ENCODE measurements at places on chromosomes 1 and 21.

DNA sequence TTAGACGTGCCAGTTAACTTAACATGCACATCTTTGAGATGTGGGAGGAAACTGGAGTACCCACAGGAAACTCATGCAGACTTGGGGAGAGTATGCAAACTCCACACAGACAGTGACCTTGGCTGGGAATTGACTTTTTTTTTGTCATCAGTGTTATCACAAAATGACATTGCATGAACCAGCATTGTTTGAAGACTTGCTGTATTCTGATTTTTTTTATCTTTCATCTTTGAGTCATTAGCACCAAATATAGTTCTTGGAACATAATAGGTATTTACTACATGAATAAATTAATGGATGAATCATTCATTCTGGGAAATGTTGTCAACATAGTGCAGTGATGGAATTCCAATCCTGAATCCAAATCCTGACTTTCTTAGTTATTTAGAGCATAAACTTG, 77.0 kb downstream of the ATF6 start:
- DNase-seq, result no peak

- no peak for DNase-seq
Observed at GRCh38 chr1:54559771-54560231, 11.8 kb downstream of the ACOT11 start.

DNA sequence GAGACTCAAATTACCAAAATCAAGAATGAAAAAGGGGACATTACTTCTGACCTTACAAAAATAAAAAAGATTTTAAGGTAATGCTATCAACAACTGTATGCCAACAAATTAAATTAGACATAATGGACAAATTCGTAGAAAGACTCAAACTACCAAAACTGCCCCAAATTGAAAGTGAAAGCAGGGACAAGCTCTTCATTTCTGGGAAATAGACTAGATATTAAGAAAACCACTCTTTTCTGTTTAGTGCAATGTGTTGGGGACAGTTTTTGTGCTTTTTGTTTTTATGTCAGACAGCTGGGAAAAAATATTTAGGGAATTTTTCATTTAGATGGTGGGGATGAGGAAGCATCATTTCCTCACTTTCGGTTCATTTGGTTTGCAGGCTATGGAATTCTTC, 4.9 kb upstream of the GBP1 start:
- no peak for DNase-seq

- DNase-seq, result no peak
Observed at GRCh38 chr1:30782361-30783255, 25.0 kb upstream of the LAPTM5 start.

DNA sequence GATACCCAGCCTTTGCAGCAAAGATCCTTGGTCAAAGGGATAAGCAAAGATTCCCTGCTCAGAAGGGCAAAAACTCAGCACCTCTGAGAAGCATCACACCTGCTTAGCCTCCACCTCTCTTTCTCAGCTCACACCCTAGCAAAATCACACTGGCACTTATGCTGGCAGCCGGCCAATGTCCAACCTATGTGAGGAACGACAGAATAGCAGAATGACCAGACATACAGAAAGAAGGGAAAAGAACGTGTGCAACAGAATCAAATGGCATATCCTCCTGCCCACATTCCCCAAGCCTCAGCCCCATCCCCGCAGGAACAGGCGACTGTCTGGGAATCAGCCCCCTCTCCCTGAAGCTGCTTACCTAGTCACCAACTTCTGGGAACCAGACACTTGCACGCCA, 664 bp upstream of the ADORA3 start:
- no peak for DNase-seq

GRCh38 chr1:27597516-27598294, 6.2 kb downstream of the AHDC1 start:
- DNase-seq, result no peak

DNA sequence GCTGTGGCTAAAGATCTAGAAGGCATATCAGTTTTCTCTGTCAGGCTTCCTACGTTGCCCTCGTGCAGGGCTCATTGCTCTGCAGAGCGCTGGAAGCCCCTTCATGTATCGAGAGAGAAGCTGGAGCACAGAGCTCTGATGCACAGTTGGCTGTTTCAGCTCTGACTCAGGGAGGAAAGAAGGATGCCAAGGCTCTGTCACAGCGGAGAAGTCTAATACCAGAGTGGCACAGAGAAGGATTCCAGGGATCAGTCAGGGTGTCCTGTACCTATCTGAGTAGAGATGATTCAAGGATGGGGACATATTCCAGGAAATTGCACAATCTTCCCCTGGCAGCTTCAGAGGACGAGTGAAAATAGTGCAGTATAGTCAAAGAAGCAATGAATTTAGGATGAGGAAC, 179.2 kb upstream of the FMN2 start:
- DNase-seq, result no peak

- no peak for DNase-seq
Observed at GRCh38 chr1:156198831-156199349, 5.0 kb downstream of the SLC25A44 start.

DNA sequence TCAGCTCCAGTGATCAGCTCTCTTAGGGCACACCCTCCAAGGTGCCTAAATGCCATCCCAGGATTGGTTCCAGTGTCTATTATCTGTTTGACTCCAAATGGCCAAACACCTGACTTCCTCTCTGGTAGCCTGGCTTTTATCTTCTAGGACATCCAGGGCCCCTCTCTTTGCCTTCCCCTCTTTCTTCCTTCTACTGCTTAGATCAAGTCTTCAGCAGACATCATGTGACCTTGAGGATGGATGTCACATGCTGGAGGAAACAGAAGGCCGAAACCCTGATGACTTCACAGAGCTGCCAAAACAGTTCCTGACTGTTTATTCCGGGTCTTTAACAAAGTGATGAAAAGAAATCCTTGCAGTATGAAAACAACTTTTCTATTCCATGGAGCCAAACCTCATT, 24.4 kb upstream of the WDR26 start:
- DNase-seq, result no peak

DNA sequence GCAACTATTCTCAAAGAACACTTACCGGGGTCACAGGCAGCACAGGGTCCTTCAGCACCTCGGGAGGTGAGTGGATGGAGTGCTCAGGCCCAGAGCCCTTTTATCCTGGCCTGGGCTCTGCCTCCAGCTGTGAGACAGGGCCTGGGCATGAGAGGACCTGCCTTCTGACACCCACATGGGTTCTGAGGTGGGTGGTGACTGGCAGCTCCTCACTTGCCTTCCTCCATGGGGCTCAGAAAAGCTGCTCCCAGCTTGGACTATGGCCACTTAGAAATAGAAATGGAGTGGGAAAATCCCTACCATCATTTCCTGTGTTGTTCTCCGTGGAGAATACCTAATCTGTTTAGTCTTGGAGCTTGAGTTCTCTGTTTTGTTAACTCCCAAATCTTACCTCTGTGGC, at the start of gene LCE1C:
TSS of gene LCE1C (minus strand) at position 76 of the 400 bp plus-strand sequence. CDS start 1,173 bp downstream, outside the sequence.
- no peak for DNase-seq

GRCh38 chr1:242745079-242745478, 220.6 kb upstream of the PLD5 start:
- DNase-seq, result no peak

- DNase-seq, result no peak
Observed at GRCh38 chr1:75312620-75313019, 178.4 kb downstream of the LHX8 start.

DNA sequence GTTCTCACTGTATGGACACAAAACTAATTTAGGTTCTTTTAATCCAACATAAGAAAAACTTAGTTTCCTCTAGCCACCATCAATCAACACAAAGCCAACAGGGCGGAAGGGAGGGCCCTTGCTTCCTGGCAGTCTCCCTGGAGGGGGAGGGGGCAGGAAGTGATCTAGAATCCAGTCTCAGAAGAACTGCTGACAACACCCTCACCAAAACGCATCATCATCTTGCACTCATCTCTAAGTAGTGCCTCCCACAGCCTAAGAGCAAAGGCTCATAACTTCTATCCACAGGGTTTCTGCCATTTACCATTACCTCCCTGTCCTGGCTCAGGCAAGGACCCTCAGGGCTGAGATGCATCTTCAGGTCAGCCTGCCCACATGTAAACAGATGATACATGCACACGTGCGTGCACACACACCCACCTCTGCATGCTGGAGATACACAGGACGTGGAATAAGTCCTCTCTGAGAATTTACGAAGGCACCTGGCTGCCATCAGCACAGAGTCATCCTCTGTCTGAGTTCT, 20.5 kb downstream of the HIVEP3 start:
- no peak for DNase-seq

DNA sequence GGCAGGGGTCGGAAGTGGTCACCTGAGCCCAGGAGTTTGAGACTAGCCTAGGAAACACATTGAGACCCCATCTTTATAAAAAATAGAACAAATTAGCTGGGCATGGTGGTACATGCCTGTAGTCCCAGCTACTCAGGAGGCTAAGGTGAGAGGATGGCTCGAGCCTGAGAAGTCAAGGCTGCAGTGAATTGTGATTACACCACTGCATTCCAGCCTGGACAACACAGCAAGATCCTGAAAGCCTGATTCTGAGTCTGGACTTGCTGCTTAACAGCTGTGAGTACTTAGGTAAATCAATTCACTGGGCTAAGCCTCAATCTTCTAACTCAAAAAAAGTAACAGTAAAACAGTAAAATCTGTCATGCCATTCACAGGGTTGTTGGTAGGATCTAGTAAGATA, 4.9 kb downstream of the TRAPPC3 start:
- DNase-seq, result no peak

DNA sequence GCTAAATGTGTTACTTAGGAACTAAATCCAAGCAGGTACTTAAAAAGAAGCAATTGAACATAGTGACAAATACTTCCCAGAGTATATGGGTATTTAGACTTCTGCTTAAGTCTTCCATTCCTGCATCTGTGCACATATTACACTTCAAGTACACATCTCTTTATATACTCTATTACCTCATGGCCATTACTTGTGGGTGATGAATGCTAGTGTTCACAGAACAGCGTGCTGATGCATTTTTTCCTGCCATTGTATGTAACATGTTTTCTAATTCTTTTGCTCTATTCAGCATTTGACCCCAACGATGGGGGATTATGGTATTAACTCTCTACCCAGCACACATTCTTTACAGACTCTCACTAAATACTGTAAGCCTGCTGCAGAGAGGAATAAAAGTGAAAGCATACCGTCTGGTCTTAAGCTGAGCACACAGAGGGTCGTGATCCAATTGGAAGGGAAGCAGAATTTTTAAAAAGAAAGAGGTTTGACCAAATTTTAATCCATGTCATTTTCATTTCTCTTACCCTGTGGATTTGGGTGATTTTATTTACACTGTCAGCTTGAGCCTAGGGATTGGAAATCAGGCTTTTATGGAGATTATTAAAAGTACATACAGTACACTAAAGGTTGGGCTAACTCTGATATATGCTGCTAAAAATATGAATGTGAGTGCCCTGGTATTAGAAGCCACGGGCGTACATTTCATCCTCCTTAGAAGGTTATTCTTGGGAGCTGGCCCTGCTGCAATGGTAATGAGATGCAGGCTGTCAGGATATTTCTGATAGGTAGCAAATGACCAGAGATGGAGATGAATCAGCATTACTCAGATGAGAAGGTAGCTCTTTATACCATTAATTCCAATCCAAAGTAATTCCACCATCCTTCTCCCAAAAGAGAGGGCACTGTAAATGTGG, 95.5 kb upstream of the PROX1 start:
- DNase-seq, result no peak

- peak; percentile 66 for DNase-seq
Observed at GRCh38 chr1:221478050-221478949, 263.6 kb downstream of the DUSP10 start.

DNA sequence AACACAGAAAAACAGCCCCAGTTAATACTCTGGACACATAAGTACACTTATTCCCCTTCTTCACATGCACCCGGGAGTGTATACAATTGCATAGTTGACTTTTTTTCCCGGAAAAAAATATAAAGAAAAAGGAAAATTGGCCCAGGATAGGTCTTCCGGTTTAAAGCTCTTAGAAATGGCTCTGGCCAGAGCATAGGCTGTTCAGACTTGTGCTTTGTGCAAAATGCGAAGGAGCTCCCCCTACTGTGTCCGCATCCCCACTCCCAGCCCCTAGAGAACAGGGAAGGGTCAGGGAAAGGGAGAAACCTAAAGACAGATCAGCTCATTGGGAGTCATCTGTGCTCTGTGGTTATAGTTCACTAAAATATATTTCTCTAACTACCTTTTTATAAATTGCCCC, 5.5 kb upstream of the MTMR11 start:
- no peak for DNase-seq

- no peak for DNase-seq
Observed at GRCh38 chr1:71357708-71358107, 276.9 kb upstream of the ZRANB2 start.
